ENCODE measurements at places on chromosomes 13 and 19. TPM values are rescaled to one million over a fixed set of nuclear protein-coding genes. Genes with fewer than 3 reads are reported as not detected.
A peak's percentile ranks its signal among the peaks of the same experiment; 100 is the strongest.

The CGB8 gene
- total RNA-seq: not detected

GRCh38 chr19:2171349-2172145, 7.8 kb downstream of the DOT1L start:
- no peak for DNase-seq

- DNase-seq: peak; percentile 51
Measured at GRCh38 chr19:47509973-47510372, 4.9 kb downstream of the NAPA start.

DNA sequence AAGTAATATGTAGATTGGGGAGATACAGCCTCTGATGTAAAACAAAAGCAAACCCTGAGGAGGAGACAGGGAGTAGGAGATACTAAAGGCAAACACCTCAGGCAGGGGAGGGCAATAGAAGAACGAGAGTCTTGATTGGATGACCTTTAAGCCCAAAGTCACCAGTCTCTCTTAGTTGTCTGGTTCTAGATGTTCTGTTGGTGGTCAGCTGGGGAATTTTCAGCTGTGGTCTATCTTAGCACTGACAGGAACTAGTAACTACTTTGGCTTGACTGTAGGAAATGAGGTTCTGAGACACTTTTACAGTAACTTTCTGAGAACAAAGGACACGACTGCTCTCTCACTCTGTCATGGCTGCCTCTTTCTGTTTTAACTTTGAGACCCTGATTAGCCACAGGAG, 290.7 kb upstream of the MIR17HG start:
- DNase-seq: no peak
